ENCODE measurements at places on chromosomes 11 and 22.
A peak's percentile ranks its signal among the peaks of the same experiment; 100 is the strongest.

- H3K27ac ChIP-seq: peak overlapping the region; percentile 82
- H3K36me3 ChIP-seq: no peaks in the 10 kb centered on the region
- no peaks in the 10 kb centered on the region for H3K27me3 ChIP-seq
Measured at GRCh38 chr22:28440592-28441390, 238.8 kb downstream of the TTC28 start.

DNA sequence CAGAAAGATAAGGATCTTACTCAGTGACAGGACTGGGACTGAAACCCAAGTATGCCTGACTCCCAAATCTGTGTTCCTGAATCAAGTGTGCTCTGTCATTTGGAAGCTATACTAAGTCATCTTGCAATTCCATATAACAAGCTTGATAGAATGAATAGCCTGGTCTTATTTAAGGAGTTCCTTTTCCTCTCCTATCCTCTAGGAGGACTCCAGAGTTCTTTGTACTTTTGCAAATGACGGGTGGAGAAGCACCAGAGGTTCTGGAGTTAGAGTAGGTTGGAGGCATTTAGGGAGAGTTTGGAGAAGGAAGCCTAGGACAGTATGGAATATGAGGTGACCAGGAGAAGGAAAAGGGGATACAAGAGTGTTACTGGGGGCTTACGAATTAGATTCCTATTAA lies 92.9 kb upstream of the RCN1 start:
- H3K4me1 ChIP-seq: no peaks in the 10 kb centered on the region
- H3K27ac ChIP-seq: no peak overlapping the region

GRCh38 chr11:125873881-125874555 lies 13.4 kb upstream of the HYLS1 start:
- H3K27me3 ChIP-seq: no peaks in the 10 kb centered on the region
- H3K36me3 ChIP-seq: no peaks in the 10 kb centered on the region
- H3K4me3 ChIP-seq: no peak overlapping the region
- H3K27ac ChIP-seq: no peak overlapping the region
- no peaks in the 10 kb centered on the region for H3K4me1 ChIP-seq

DNA sequence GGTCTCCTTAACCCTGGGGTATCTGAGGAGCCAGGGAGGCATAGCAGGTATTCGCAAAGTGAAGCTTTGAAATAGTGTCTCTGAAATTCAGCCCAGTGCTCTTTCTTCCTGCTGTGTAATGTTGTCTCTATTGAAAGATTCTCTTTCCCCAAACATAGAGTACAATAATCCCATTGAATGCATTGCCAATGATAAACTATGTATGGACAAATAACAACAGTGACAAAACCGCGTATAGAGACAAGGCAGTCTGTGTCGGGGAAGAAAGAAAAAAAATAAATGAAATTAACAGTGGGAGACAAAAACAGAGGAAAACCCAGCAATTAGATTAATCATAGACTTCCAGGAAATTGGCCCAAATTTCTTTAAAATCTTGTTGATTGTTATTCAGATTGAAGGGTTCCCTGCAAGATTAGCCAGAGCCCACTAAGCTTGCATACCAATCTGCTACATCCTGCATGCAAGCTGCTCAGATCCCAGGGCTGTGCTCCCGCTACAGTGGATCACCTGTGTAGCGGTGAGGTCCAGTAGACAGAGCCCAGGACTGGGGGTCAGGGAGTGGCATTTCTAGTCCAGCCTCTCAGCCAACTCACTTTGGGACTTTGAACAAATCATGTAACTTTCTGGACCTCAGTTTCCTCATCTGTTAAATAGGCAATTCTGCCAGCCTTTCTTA lies 492.8 kb downstream of the INSC start:
- peaks cover 5% of the 10 kb centered on the region for H3K4me1 ChIP-seq
- DNase-seq: no peak
- no peaks in the 10 kb centered on the region for H3K27me3 ChIP-seq
- no peak overlapping the region for H3K4me3 ChIP-seq

- H3K4me1 ChIP-seq: no peaks in the 10 kb centered on the region
- no peaks in the 10 kb centered on the region for H3K36me3 ChIP-seq
- H3K27me3 ChIP-seq: no peaks in the 10 kb centered on the region
- DNase-seq: no peak
Measured at GRCh38 chr11:19281041-19281440, 40.3 kb upstream of the E2F8 start.

DNA sequence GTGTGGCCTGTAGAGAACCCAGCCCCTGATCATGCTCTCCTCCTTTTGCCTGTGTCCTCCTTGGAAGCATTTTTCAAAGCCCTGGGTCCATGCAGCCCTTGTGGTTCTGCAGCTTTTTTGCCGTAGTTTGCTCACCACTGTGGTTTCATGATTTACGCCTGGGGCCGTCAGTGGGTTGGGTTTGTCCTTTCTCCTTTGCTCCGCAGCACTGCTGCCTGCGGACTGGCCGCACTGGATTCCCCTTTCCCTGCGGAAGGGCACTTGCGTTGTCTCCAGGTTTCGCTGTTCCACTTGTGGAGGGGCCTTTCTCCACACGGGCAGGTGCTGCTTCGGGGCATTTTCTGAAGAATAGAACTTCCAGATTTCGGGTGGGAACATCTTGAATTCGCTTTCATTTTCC lies 1260.9 kb downstream of the BRD1 start:
- H3K27me3 ChIP-seq: peaks cover 17% of the 10 kb centered on the region
- H3K4me1 ChIP-seq: peaks cover 5% of the 10 kb centered on the region
- H3K36me3 ChIP-seq: no peaks in the 10 kb centered on the region
- DNase-seq: peak; percentile 4
- no peak overlapping the region for H3K27ac ChIP-seq
- no peak overlapping the region for H3K4me3 ChIP-seq

- H3K27ac ChIP-seq: no peak overlapping the region
- DNase-seq: peak; percentile 20
- no peaks in the 10 kb centered on the region for H3K4me1 ChIP-seq
- no peak overlapping the region for H3K4me3 ChIP-seq
- H3K27me3 ChIP-seq: peaks cover 39% of the 10 kb centered on the region
Measured at GRCh38 chr22:49354516-49355210, 473.0 kb downstream of the BRD1 start.

DNA sequence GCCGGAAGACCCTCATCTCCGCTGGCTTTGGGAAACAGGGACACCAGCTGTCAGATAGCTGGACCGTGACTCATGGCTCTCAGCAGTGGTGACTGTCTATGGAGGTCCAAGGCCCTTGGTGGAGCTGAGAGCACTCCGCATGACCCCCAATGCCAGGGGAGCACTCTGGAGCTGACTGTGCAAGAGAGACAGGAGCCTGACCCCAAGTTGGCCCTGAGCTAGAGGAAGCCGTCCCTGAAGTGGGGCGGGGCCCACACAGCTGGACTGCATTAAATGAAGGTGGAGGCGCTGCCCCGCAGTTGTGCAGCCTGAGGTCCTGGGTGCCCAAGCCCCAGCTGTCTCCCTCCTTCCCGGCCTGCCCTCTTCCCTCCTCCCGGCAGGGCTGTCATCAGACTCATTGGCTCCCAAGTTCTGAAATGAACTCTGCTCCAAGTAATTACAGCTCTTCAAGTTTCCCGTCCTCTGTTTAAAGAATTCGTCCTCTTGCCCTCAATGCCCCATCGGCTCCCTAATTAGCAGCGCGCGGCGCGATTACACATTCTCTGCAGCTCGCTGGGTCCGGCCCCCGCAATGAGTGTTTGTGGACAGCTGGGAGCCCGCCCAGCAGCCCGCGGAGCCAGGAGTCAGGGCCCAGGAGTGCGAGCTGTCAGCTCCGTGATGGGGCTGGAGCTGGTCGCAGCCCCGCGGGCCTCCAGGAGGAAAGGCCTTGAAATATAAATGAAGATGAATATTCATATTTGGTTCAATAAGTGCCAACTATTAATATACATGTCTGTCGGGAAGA lies 93.2 kb upstream of the LMO1 start:
- H3K4me3 ChIP-seq: peak overlapping the region; percentile 8
- H3K27me3 ChIP-seq: peaks cover 13% of the 10 kb centered on the region
- H3K36me3 ChIP-seq: no peaks in the 10 kb centered on the region
- no peak for DNase-seq
- H3K4me1 ChIP-seq: peaks cover 5% of the 10 kb centered on the region

- no peaks in the 10 kb centered on the region for H3K36me3 ChIP-seq
- no peak for DNase-seq
- no peaks in the 10 kb centered on the region for H3K27me3 ChIP-seq
- H3K4me3 ChIP-seq: no peak overlapping the region
- no peak overlapping the region for H3K27ac ChIP-seq
Measured at GRCh38 chr11:98155696-98156095, 865.1 kb upstream of the CNTN5 start.

- H3K27ac ChIP-seq: no peak overlapping the region
- H3K27me3 ChIP-seq: peaks cover 60% of the 10 kb centered on the region
- H3K36me3 ChIP-seq: no peaks in the 10 kb centered on the region
- peak overlapping the region; percentile 52 for H3K4me3 ChIP-seq
Measured at GRCh38 chr11:92225568-92226330, 1.1 kb downstream of the FAT3 start.

DNA sequence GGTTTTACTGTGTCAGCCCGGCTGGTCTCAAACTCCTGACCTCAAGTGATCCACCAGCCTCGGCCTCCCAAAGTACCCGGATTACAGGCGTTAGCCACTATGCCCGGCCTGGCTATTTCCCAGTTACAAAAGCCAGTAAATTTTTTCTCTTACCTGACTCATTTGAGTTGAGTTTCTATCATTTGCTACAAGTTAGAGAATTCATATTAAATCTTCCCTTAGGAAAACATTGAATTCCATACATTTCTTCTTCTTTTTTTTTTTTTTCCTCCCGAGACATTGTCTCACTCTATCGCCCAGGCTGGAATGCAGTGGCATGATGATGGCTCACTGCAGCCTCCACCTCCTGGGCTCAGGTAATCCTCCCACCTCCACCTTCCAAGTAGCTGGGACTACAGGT lies 26.0 kb downstream of the CHEK2 start:
- H3K36me3 ChIP-seq: no peaks in the 10 kb centered on the region
- H3K4me3 ChIP-seq: no peak overlapping the region
- no peak for DNase-seq

DNA sequence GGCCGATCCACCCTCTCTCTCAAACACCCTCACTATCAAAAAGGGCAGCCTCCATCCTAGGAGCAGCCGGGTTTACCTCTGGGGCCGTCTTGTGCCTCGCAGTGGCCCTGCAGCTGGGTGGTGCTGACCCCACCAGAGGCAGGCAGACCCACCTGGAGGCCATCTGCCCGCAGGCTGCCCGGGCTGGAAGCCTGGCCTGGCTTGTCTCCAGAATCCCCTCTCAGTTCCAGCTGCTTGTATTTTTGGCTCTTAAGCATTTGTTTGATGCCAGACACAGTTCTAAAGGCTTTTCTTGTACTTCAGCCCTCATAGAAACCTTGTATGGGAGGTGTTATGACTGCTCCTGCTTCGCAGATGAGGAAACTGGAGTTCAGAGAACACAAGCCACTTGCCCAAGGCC lies 4.2 kb upstream of the NFAM1 start:
- H3K36me3 ChIP-seq: no peaks in the 10 kb centered on the region
- DNase-seq: no peak
- no peak overlapping the region for H3K27ac ChIP-seq
- peaks cover 36% of the 10 kb centered on the region for H3K4me1 ChIP-seq
- peaks cover 8% of the 10 kb centered on the region for H3K27me3 ChIP-seq

- H3K27me3 ChIP-seq: peaks cover 4% of the 10 kb centered on the region
- H3K4me3 ChIP-seq: no peak overlapping the region
- no peaks in the 10 kb centered on the region for H3K4me1 ChIP-seq
Measured at GRCh38 chr11:134393638-134394037, 18.4 kb downstream of the B3GAT1 start.

GRCh38 chr11:12565406-12565805 lies 108.8 kb upstream of the TEAD1 start:
- H3K4me3 ChIP-seq: no peak overlapping the region
- DNase-seq: no peak
- no peak overlapping the region for H3K27ac ChIP-seq
- no peaks in the 10 kb centered on the region for H3K36me3 ChIP-seq
- H3K4me1 ChIP-seq: no peaks in the 10 kb centered on the region

GRCh38 chr22:19713245-19713644 lies 1.1 kb upstream of the SEPTIN5 start:
- peaks cover 43% of the 10 kb centered on the region for H3K27me3 ChIP-seq
- peaks cover 13% of the 10 kb centered on the region for H3K4me1 ChIP-seq
- H3K27ac ChIP-seq: no peak overlapping the region
- DNase-seq: no peak
- H3K4me3 ChIP-seq: no peak overlapping the region

DNA sequence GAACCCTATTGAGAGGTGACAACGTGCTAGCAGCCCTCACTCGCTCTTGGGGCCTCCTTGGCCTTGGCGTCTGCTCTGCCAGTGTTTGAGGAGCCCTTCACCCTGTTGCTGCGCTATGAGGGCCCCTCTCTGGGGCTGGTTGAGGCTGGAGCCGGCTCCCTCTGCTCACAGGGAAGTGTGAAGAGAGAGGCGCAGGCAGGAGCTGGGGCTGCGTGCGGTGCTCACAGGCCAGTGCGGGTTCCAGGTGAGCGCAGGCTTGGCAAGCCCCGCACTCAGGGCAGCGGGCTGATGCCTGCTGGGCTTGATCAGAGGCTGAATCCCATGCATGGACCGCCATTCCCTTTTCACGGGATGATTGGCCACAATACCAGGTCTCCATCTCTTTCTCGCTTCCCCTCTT lies 90.7 kb downstream of the DLG2 start:
- no peak overlapping the region for H3K4me3 ChIP-seq
- H3K36me3 ChIP-seq: no peaks in the 10 kb centered on the region
- no peaks in the 10 kb centered on the region for H3K27me3 ChIP-seq

DNA sequence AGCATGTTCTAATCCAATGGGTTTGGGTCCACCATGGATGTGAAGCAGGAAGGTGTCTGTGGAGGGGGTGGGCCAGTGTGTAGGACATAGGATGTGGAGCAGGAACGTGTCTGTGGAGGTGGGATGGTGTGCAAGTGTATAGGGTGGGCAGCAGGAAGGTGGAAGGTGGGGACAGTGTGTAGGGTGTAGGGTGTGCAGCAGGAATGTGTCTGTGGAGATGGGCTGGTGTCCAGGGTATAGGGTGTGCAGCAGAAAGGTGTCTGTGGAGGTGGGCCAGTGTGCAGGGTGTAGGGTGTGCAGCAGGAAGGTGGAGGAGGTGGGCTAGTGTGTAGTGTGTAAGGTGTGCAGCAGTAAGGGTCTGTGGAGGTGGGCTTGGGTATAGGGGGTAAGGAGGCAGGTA lies 1068.0 kb downstream of the NTM start:
- DNase-seq: no peak
- H3K4me3 ChIP-seq: no peak overlapping the region
- no peaks in the 10 kb centered on the region for H3K27me3 ChIP-seq

DNA sequence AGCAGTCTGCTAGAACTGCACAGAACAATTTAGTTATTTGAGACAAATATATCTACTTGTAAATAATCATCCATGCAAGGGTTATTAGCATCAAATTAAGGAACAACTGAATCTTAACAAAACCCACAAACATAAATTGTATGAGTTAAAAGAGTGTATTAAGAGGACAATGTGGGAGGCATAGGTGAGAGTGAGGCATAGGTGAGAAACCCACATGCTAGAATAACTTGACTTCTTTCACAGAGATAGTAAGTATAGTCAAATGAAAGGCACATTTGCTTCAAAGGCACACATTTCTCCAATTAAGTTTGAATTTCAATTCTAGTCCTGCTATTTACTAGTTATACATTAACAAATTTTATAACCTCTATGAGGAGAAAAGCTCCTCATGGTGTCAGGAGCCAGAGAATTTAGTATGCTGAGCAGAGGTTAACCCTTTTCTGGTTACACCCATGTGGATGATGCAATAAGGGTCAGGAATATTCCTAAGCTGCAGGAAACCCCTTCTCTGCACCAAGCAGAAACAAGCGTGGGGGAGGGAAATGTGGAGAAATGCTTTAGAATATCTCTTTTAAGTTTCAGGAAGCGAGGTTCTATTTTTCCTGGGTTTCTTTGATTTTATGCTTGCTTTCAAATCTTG lies 264.2 kb downstream of the GRM5 start:
- no peaks in the 10 kb centered on the region for H3K27me3 ChIP-seq
- no peaks in the 10 kb centered on the region for H3K36me3 ChIP-seq
- no peak overlapping the region for H3K4me3 ChIP-seq

All from lower lobe of right lung (tissue), 2 donors.